B cell (primary cell): ENCODE measurements at places on chromosomes 16 and 17. TPM values are rescaled to one million over a fixed set of nuclear protein-coding genes. Genes with fewer than 3 reads are reported as not detected.

SRCIN1 gene
- 0.30 and 1.1 TPM in 2 replicates for polyA plus RNA-seq

KREMEN2 gene
- 1.1 and 2.6 TPM in 2 replicates for polyA plus RNA-seq

PRSS33 gene
- polyA plus RNA-seq = not detected in 2 replicates

CACNG1 gene
- not detected in 2 replicates for polyA plus RNA-seq

DNA sequence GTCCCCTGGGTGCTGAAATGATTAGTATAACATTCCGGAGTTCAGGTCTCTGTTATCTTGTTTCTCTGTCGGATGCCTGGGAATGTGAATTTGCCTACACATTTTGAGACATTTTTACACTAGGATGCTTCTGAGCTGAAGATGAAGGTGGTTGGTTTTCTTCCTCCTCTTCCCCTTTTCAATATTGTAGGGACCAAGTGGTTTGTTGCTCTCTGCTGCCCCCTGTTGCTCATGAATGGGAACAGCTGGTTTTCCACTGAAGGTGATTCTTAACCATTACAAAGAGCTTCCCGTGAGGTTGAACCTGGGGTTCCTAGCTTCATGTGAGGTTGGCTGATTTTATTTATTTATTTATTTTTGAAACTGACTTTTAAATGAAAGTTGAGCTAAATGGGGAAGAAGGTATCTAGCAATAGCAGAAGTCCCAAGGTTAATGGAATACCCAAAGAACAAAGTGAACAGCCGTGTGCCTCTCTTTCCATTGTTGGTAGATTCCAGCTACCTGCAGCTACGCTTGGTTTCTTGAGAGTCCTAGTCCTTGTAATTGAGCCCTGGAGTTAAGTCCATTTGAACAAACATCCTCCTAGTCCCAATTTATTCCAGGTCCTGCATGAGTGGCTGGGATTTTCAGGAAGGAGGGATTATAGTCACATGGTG, 983.9 kb upstream of the EEF2KMT start:
- DNase-seq = no peak

DNA sequence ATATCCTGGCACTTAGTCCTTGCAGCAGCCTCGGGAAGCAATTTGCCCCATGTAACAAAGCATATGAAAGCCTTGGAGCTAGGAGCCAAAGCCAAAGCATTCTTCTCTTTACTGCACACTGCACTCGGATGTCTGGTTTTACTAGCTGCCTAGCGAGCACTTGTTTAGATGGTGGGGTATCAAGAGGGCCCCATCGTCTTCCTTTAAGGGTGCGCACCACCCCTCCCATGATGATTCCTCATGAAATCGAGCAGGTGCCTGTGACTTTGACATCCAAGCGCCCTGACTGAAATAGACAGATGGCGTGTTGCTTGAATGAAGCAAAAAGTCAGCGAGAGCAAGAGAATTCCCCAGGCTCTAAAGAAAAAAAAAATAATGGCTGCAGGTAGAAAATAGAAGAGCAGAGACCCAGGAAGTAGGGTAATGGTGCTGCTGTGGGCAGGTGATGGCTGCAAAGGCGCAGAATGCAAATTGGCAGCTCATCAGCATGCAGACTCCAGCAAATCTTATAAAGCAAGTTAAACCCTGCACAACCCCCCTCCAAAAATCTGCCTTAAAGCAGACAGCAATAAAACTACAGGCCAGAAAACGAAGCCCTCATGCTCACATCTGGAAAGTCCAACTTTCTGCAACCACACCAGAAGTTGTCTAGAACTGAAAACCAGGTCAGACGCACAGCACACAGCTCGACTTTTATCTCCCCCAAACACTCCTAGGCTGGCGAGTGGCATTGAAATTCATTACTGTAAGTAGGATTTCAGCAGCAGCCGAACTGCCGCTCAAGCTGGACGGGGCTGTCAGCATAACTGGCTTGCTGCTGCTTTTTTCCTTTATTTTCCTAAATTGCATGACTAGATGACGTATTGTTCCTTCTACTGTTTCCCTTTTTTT, 384.3 kb downstream of the RBFOX1 start:
- DNase-seq = no peak

DNA sequence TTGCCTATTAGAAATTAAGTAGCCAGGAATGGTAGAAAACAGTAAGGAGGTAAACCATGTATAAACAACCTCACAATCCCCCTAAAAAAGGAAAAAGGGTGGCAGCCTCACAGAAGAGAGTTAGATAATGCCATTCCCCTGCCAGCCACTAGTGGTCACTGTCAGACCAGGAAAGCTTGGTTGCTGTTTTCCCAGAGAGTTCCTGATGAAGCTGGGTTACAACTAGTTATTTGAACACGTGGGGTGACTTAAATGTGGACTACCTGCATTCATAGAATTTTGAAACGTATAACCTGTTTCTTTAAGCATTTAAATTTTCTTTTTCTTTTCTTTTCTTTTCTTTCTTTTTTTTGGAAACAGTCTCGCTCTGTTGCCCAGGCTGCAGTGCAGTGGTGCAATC, 5.8 kb downstream of the GPRC5C start:
- DNase-seq = no peak
